ENCODE measurements at places on chromosomes 2 and 18.

- DNase-seq: peak; percentile 33
These were observed 39.1 kb downstream of the STK17B start for GRCh38 chr2:196131949-196132925.

DNA sequence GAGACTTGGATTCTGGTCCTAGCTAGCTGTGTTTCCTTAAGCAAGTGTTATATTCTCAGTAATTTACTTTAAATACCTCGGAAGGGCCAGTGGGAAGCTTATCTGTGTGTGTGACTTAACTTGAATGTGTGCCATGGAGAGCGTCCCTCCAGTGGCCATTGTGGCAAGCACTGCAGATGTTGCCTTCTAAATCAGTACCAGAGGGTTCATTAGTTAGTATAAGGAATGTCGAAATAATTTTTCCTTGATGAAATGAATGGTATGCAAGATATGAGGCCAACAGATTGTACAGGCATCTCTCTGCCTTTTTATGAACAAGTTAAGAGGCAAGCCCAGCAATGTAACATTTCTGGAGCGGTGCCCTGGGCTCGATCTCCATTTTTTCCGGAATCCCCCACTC, 52.0 kb downstream of the FBXO36 start:
- DNase-seq: no peak

GRCh38 chr18:32802591-32803451, 30.0 kb upstream of the KLHL14 start:
- DNase-seq: no peak

GRCh38 chr2:160278879-160279177, 78.8 kb upstream of the ITGB6 start:
- DNase-seq: no peak

- DNase-seq: no peak
These were observed 104.4 kb downstream of the AFF3 start for GRCh38 chr2:100038011-100038410.

DNA sequence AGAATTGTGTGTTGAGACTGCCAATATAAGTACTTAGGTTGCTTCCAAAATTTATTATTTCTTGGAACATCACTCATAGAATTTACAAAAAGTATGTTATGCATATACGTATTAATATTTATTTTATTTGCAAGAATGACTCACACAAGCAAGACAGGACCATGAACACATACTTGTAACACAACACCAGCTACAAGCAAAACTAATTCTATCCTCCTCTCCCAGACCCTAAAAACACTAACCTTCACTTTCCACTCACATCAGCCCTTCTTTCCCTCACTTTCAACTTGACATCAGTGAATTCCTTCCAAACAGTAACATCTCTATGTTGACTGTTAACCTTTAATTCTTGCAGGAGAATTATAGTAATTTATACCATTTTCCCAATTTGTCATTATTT, 24.3 kb downstream of the OSBPL1A start:
- DNase-seq: no peak

GRCh38 chr2:216216951-216217903, 108.1 kb downstream of the XRCC5 start:
- no peak for DNase-seq

- DNase-seq: no peak
These were observed 50.4 kb upstream of the RAPH1 start for GRCh38 chr2:203585516-203585915.

- DNase-seq: no peak
These were observed 79.0 kb downstream of the COLEC12 start for GRCh38 chr18:421247-422155.

DNA sequence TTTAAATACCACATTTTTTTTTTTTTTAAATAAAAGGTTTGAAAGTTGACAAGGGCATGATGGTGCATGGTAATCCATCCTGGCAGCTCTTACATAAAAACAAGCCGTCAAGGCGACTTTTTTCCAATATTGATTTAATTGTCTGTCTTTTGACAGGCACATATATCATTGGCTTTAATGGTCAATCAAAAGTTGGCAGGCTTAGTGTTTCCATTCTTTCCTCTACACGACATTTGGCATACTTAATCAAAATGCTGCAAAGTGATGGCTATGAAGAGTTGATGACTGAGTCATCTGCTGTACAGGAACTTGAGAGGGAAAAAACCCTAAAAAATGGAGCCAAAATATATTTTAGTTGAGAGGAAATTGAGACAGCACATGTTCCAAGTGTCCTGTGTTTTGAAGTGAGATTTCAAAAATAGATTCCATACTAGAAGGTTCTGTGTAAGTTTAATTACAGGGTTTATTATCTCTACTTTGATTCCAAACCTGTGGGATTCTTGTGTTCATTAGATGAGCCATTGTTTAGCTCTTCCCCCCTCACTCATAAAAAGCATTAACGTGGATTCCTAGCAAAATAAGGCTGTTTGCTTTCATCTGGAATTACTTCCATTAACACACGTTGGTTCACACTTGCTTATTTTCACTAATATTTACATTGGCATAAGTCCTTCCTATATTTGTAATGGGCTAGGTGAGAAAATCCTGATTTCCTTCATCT, 3.2 kb downstream of the TSHZ1 start:
- no peak for DNase-seq

GRCh38 chr2:164000176-164000575, 264.4 kb upstream of the FIGN start:
- no peak for DNase-seq

DNA sequence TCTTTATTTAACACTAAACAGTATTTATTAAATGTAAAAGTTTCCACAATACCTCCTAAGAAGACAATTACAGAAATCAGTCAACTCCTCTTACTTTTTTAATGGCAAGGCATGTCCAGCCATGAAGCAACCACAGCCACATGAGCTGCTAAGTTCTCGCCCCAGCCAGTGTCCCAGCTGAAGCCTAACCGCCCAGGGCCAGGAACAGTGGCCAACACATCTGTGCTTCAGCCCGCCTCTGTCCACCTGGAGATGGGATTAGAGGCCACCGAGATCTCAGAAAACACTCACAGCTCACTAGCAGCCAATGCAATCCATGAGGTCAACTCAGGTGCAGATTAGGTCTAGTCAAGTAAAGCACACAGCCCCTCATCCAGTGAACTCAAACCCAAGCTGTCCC, 40.2 kb downstream of the PID1 start:
- DNase-seq: no peak

GRCh38 chr2:134836986-134837385, 1.4 kb upstream of the ACMSD start:
- DNase-seq: no peak

- no peak for DNase-seq
These were observed 61.9 kb downstream of the XRCC5 start for GRCh38 chr2:216171011-216171410.

DNA sequence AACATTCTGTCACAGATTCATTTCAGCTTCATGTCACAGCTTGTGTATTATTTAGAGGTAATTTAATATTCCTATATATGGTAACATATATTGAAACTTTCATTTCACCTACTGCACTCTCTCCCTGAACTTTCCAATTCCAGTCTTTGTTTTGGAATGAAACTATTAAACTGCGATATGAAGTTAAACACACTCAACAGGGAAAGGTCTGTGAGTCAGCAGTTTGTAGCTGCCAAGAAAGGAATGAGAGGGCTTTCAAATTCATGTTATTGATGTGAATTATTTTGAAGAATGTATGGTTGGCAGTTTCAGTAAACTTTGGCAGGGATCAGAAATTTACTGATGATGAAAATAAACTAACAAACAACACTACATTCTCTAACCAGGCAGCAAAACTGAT, 148.3 kb downstream of the HNMT start:
- DNase-seq: no peak

DNA sequence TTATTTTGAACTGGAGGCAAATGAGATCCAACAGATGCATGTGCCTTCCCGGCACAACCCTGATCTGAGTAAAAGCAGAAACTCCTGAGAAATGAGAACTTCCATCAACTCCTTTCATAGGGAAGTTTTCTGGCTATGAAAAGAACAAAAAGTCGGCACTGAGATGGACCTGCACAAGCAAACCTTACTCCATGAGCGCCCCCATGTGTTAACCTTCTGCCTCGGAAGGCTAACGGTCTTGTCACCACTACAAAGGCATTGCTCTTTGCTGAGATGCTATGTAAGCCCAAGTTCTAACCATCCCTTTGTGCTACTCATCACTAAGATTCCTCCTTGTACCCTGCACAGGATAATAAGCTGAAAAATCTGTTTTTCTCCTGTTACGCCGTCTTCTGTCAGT, 57.3 kb upstream of the SULT1C3 start:
- no peak for DNase-seq

GRCh38 chr2:8225266-8225665, 456.6 kb upstream of the ID2 start:
- no peak for DNase-seq

DNA sequence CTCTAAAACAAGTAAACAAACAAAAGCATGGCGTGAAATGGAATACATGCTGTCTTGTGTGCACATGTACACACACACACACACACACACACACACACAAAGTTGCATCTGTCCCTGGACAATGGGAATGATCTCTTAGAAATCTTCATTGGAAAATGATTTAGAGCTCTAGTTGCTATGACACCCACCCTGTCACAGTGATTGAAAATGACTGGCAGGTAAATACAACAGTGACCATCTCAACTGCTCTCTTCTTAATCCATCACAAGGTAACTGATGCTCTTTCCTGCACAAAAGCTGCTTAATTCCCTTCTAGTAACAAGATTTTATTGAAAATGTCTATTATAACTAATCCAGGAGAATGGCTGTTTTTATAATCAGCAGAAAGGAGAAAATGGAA, 1011.7 kb upstream of the GYPC start:
- no peak for DNase-seq

DNA sequence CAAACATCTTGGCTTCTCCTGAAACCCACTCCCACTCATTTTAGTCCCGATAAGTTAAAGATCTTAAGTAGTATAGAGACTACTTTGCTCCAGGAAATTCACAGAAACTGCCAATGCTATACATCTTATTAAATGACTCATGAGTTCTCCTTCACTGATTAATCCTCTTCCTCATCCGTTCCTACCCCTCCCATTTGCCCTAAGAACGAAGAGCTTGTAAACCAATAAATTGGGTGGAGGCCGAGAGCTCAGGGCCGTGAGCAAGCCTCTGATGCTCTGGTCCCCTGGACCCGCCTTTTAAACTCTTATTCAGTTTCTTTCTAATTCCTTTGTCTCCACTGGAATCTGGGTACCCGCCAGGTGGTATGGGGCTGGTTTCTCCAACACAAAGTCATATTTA, 68.6 kb downstream of the METTL8 start:
- no peak for DNase-seq

GRCh38 chr2:14567561-14567960, 65.0 kb upstream of the LRATD1 start:
- no peak for DNase-seq

DNA sequence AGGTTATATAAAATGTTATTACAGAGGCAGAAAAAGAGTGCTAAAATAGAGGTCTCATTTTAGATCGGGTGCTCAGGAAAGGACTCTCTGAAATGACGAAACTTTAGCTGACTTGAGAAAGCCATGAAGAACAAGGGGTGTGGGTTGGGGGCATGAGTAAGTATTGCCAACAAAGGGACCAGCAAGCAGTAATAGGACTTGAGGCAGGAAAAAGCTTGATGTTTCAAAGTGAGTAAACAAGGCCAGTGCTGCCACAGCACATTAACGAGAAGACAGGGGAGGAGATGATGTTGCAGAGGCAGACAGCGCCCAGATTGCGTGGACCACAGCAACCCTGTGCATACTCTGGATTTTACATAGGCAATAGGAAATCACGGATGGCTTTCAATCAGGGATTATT, 318.8 kb downstream of the ZEB2 start:
- no peak for DNase-seq

DNA sequence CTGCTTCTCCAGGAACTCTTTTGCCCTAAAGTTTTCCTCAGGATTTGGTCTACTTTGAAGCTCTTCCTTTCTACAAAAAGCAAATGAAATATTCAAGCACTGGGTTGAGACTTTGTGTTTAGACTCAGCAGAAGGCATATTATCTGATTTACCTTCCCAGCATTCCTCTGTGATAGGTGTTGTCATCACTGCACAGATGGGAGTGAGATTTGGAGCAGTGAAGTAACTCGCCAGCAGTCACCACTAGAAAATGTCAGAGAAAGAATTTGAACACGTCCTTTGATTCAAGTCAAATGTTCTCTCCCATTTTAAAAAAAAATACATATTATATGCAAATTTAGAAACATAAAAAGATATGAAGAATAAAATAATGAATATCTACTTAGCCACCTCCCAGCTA, 112.2 kb downstream of the DNAH6 start:
- DNase-seq: no peak

GRCh38 chr18:74110976-74111375, 36.7 kb downstream of the FBXO15 start:
- DNase-seq: no peak

DNA sequence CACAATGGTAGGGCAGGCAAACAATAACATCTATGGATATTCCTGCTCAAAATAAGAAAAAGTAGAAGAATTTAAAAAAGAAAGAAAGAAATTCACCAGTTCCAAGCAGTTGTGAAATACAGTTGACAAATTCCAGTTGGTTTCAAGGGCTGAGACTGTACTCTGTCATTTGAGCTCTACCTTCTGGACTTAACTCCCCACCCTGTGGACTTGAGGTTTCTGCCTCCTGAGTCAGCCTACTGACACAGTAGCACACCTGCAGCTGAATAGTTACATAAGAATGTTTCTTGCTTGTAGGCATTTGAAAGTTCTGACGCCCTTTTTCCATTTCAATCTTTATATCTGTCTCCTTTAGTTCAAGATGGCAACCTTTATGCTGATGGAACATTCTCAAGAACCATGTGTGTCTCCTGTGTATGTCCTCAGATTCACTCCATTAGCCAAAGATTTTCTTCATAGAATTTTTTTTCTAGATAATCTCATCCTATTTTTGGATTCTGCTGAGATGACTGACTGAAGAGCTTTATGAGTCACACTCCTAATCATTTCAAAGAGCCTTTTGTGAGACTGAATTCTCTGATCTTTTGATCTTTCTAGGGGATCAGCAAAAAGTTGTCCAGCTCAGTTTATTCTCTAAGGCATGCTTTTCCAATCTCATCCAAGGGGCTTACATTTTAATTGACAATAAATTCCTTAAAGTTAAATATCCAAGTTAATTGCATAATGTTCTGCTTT, 19.1 kb downstream of the NETO1 start:
- no peak for DNase-seq

GRCh38 chr2:165647409-165647808, 146.6 kb downstream of the GALNT3 start:
- no peak for DNase-seq

GRCh38 chr18:6257950-6258349, 156.8 kb downstream of the L3MBTL4 start:
- no peak for DNase-seq

DNA sequence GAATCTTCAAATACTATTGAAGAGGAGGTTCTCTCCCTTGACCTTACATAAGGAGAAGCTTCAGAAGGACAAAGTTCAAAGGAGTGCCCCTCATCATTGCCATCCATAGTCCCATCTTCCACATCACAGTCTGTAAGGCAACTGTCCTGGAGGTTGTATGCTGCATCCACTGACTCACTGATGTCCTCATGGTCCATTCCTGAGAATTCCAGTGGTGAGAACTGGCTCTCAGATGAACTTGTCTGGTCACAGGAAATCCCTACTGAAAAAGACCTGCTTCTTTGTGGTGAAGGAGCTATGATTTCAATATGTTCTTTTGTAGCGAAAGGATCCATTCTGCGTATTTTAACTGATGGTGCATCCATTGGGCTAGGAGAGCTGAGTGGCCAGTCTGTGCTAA, 52.2 kb downstream of the EIF2AK3 start:
- no peak for DNase-seq

GRCh38 chr2:168237741-168238140, 9.7 kb downstream of the STK39 start:
- DNase-seq: no peak
